Pons (tissue), 1 donor: ENCODE measurements at places on chromosomes 16 and 17.

GRCh38 chr16:30535106-30535776 lies 583 bp upstream of the ZNF747 start:
- no peak for DNase-seq

GRCh38 chr16:81654346-81654745 lies 124.7 kb upstream of the PLCG2 start:
- DNase-seq: no peak

GRCh38 chr16:56389554-56389953 lies 35.8 kb downstream of the AMFR start:
- no peak for DNase-seq

GRCh38 chr16:86207350-86207749 lies 303.0 kb upstream of the FOXF1 start:
- no peak for DNase-seq

GRCh38 chr16:68236137-68236825 lies 354 bp upstream of the ESRP2 start:
- DNase-seq: no peak

DNA sequence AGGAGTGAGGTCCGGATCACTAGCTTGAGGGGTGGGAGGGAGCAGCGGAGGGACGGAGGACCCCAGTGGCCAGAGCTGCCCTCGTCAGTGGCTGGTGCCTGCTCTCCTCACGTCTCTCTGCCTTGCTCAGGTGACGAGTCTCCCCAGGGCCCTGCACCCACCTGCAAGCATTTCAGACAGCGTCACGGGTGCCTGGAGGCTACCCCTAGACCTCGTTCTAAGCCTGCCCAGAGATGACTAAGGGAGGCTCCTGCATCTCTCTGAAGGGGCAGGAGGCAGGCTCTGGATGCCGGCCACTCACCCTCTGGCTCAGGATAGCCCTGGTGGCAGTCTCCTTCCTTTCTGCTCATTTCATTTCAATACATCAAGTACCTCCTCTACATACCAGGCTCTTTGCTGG lies 68.8 kb downstream of the MRC2 start:
- no peak for DNase-seq

DNA sequence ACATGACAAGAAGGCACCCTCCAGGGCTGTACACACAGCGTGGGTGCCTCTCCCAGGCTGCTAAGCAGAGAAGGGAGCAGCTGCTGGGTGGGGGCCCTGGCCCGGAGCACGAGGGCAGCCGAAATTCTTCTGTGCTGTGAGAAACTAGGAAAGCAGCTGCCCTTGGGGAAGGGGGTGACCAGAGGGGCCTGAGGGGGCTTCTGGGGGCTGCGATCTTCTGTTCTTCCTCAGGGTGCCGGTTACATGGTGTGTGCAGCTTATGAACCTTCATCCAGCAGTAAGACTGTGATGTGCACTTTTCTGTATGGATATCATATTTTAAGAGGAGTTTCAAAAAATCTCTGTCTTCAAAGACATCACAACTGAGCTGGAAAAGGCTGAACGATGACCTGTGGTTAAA lies 43.2 kb upstream of the METRNL start:
- DNase-seq: no peak

DNA sequence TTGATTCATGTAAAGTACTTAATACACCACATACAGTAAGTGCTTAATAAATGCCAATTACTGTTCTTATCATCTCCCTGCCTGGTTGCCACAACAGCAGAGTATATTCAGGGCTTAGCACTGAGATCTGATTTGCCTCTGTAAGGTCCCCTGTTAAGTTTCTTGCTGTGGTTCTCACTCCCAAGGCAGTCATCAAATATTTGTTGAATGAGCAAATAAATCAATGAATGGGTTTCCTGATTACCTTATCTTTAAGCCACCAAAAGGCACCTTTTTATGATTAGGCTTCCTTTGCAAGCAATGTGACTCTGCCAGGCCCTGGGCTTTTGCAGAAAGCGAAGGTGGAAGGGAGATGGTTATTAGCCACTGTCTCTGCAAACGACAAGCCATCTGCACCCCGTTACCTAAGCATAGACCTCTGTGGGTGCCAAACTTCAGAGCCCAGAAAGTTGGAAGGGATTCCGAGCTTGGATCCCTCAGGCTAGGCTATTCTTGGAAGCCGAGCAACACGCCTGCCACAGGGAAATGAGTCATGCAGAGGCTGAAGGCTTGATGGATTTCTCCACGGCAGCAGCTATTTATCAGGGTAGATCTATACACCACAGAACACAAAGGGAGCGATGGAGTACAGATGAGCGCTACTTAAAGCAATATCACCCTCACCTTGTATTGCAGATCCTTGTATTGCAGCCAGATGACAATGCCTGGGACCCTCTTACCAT lies 102.0 kb downstream of the GRIN2A start:
- DNase-seq: peak; percentile 60

DNA sequence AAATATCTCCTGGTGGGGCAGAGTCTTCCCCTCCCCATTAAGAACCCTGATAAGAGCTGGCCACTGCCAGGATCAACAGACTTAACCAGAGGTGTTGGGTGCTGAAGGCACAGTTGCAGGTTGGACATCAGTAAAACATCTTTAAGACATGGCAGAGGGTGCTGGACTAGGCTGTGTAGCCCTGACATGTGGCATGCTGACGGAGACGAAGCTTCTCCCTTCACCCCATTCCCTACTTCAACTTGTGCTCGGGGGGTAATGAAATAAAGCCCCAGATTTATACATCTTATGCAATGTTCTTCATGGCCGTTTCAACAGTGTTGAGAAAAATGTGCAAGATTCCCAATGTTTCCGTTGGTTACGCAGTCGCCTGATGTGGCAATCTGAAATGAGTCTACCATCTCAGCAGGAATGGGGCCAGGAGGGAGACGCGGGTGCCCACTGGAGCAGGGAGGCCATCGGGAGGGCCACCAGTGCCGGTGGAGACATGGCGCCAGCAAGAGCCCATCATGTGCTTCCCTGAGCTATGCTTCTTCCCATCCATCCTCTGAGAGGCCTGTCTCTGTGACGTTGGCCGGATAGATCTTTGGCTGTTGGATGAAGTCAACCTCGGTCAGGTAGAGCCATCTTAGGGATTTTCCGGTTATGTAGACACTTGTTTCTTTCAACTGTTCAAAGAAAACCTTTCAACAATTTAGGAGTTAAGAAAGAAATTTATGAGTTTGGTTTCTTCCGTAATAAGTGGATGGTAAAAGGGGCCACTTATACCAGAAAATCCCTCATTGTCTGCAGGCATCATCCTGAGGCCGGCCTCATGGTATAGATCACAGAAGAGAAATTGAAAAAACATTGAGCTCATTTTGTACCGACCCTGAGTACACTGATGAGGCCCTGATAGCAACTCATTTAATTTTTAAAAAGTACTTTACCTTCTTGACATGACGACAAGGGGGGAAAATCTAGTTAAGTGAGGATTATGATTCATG lies 6.4 kb downstream of the IRF8 start:
- DNase-seq: no peak

DNA sequence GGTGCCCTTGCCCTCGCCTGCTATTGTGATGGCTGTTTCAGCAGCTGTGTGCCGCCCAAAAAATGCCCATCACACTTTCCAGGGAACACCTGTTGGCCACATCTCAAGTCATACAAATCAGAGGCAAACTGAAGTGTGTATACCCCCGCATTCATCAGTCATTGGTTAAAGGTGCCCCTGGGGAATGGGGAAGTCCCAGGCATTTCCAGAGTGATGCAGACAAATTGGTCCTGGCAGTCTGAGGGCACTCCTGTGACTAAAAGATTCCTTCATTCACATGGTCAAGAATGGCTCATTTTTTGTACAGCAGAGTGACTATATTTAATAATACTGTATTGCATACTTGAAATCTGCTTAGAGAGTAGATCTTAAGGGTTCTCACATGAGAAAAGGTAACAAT lies 102.9 kb upstream of the TMEM97 start:
- no peak for DNase-seq

- no peak for DNase-seq
Measured at GRCh38 chr16:647173-647902, 1.8 kb upstream of the WDR90 start.

DNA sequence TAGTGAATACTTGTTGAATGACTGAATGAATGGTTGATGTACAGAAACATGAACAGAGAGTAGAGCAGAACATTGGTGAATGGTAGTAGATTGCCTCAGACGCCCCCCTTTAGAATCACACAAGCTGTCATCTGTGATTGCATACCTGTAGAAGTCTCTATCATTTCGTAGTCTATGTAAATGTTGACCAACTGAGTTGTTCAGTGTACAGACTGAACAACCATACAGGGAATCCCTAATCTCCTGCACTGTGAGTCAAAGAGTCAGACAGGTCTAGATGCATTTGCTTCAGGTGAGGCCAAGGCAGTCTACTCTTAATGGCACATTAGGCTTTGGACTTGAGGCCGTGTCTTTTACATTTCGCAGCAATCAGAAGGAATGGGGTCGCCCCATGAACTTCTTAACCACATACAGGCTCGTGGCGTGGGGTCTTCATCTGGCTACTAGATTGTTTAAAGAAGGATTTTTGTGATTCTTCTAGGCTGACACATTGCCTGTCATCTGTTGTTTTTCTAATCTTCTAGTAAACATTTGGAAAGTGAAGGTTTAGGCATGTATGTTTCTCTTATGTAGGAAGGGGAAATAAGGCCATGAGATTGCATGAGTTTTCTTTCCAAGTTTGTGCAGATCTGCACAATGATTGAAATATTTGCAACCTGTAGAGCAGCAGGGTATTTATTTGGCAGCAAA lies 157.4 kb downstream of the WWOX start:
- DNase-seq: no peak

DNA sequence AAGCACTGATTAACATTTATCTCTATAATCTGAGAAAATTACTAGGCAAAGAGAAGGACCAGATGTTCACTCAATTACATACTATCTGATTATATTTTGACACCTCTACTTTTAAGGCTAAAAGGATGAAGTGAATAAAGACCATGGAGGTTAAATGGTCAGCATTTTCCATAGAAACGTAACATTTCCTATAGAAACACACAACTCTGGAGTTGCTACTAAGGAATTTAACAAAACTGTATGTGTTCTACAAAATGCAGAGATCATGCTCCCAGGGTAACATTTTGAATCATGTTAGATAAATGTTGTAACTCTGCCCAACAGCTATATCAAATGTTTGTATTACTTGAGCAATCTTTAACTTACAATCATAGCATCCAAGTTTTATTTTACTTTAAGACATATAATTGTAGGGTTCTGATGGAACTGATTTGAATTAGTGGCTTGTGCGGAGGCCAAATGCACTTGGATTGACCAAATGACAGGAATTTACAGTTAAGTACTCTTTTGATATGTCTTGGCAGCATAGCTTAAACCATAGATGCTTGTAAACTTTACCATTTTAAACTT lies 97.7 kb downstream of the RPGRIP1L start:
- DNase-seq: no peak

GRCh38 chr17:31254654-31255053 lies 42.4 kb downstream of the OMG start:
- no peak for DNase-seq

GRCh38 chr16:24966031-24966430 lies 49.1 kb downstream of the ARHGAP17 start:
- no peak for DNase-seq

- no peak for DNase-seq
Measured at GRCh38 chr16:87076950-87077749, 240.0 kb downstream of the C16orf95 start.

DNA sequence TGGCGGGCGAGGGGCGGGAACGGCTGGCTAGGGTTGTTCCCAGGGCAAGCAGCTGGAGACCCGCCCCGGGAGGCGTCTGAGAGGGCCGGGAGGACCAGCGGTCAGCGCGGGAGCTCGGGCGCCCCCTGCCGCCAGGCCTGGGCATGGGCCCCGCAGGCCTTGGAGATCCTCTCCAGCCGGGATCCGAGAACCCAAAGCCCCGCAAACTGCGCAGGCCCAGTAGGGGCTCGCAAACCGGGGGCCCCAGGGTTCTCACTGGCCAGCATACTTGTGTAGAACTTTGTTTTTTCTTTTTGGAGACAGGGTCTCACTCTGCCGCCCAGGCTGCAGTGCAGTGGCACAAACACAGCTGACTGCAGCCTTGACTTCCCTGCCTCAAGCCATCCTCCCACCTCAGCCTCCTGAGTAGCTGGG lies 20.8 kb upstream of the ZNF423 start:
- DNase-seq: no peak

DNA sequence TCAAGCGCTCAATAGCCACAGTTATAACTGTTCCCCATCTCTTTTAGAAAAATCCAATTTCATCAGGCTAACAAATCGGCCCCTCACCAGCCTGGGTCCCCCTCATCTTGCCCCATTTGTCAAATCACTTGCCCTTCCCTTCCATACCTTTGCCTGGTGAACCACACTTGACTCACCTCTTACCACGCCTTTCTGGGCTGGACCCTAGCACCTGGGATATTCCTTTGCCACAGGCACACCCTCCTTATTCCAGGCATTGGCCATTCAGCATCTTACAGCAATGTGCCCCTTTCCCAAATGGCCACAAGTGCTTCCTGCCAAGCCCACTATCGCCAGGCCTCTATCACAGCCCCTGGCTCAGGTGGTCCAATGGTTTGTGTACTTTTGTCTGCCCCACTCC lies 14.9 kb downstream of the CMTM4 start:
- DNase-seq: no peak

DNA sequence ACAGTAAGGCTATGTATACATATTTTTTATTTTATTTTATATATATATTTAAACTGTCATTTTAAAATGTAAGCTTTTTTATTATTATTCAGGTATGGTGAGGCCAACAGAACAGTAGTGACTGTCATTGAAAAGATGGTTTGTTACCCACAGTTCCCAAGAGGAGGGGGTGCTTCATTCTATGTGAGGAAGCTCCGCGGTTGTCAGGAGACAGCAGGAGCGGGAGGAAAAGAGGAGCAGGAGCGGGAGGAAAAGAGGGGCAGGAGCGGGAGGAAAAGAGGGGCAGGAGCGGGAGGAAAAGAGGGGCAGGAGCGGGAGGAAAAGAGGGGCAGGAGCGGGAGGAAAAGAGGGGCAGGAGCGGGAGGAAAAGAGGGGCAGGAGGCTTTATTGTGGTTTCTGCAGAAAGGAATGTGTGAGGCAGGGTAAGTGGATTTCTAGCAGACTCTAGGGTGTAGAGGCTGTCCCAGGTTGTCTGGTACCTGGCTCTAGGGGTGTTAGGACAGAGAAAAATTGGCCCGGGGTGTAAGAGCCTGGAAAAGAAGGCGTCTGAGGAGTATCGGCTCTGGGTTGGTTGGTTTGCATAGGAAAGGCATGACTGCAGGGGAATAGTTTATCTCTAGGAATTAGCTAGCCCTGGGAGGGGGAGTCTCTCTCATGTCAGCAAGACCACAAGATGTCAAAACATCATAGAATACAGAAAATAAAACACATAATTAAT lies 64.0 kb downstream of the GP2 start:
- DNase-seq: no peak

DNA sequence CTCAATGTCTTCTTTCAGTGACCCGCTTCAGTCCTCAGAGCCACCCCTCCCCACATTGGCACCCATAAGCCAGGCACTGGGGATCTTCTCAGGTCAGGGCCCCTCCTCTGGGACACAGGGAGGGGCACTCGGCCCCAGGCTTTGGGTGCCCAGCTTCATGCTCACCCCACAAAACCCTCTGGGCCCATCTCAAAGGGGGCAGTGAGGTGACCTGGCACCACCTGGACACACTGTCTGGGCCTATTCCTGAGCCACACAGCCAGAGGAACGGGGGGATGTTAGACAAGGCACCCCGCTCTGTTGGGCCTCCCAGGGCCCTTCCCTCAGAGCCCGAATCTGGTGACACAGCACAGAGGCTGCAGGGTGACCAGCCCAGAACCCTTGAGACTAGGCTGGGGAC lies 36.1 kb downstream of the TNFRSF13B start:
- DNase-seq: no peak

GRCh38 chr16:57873218-57873617 lies 70.9 kb upstream of the KIFC3 start:
- DNase-seq: no peak

- no peak for DNase-seq
Measured at GRCh38 chr16:89312598-89313299, 95.2 kb downstream of the ZNF778 start.
